IMR-90 (cell line): ENCODE measurements at places on chromosomes 1 and 21.
A peak's percentile ranks its signal among the peaks of the same experiment; 100 is the strongest.

DNA sequence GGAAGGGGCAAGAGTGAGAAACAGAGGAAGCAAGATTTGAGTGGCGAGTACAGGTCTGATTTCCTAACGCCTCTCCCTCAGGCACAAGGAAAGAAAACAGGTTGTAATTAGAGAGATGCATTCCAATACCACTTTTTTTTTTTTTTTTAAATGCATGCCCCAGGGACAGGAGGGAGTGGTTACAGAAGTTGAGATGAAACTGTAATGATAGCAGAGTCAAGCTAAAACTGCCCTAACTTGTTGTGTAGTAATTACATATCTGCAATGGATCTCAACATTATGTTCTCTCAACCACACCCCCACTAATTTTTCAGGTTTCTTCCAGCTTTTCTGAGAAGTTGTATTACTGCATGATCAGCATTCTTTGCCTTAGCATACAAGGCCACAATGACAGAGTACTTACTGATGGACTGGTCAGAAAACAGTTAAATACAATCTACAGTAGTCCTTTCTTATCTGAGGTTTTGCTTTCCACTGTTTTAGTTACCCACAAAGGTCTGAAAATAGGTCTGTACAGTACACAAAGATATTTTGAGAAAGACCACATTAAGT lies 5.5 kb downstream of the ETV3 start:
- no peak for DNase-seq

GRCh38 chr1:215458562-215458961 lies 108.5 kb upstream of the KCTD3 start:
- peak; percentile 8 for DNase-seq

DNA sequence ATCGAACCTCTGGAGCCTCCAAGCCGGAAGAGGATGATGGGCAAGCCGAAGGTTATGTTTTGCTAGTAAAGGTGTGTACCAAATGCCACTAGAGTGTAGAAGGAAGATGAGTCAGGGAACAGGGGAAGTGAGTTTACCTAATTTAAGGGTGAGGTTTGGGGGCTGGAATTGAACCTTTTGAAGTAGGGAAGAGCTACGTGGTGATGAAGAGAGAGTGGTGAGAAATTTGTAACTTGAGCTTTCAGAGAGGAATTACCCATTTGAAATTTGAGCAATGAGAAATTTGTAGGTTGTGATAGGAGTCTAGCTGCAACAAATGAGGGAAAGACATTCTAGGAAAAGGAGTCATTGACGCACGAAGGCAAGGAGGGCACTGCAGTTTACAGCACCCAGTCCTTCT lies 70.0 kb upstream of the TENT5C start:
- no peak for DNase-seq

- no peak for DNase-seq
These were observed 5.6 kb upstream of the POFUT2 start for GRCh38 chr21:45293220-45293725.

GRCh38 chr1:8858888-8859706 lies 19.4 kb downstream of the ENO1 start:
- peak; percentile 67 for DNase-seq

DNA sequence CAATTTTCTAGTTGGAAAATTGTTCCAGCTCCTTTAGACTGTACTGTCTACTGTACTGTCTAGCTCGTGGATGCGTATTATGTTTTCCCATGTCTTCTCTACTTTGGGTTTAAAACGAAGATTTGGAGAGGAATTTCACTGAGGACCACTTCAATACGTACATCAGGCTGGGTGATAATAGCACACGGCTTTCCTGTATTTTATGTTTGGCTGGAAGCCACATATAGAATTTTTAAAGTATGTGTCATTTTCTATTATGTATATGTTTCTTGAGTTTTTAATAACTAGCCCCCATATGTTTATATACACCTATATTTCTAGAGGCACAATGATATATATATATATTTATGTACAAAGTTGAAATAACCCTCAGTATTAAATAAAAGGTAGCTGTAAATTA lies 226.4 kb downstream of the GREM2 start:
- no peak for DNase-seq

- no peak for DNase-seq
These were observed 29.0 kb downstream of the GRHL3 start for GRCh38 chr1:24348196-24348595.

- DNase-seq = no peak
These were observed 7.2 kb downstream of the VANGL1 start for GRCh38 chr1:115648717-115649691.

DNA sequence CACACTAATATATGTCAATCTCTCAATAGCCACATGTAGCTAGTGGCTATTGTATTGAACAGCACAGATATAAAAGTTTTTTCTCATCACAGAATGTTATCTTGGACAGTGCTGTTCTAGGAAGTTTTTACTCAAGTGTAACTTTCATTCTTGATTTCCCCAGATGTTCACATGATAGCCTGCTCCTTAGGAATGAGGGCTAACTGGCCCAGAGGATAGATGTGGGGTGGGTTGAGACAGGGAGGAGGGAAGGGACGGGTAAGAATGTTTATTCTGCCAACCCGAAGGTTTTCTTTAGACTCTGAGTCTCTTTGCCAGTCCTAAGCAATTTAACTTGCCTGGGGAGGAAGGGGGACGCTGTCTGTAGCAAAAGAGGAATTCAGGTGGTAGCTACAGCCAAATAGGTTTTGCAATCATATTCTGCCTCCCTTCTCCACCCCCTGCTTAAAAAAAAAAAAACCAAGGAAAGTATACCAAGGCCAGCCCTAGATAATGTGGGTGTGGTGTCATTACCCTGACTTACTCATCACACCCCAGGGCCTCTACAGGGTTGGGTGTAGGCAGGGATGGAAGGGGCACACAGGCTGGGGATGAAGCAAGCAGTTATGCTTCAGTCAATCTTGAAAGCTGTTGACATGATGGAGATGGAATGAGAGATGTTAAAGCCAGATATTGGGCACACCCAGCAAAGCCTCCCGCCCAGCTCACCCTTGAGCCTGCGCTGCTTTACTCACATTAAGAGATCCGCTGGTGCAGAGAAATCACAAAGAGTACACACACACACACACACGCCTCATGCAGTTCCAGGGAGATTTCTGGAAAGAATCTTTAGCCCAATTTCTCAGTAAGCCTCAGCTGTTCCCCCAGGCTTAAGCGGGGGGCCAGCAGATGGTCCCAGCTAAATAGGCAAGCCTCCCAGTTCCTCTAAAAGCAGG lies 59.9 kb downstream of the PLXNA2 start:
- DNase-seq = peak; percentile 40

GRCh38 chr1:92210701-92211100 lies 7.0 kb upstream of the C1orf146 start:
- DNase-seq = peak; percentile 64

GRCh38 chr1:192668409-192668983 lies 32.5 kb downstream of the RGS13 start:
- no peak for DNase-seq

DNA sequence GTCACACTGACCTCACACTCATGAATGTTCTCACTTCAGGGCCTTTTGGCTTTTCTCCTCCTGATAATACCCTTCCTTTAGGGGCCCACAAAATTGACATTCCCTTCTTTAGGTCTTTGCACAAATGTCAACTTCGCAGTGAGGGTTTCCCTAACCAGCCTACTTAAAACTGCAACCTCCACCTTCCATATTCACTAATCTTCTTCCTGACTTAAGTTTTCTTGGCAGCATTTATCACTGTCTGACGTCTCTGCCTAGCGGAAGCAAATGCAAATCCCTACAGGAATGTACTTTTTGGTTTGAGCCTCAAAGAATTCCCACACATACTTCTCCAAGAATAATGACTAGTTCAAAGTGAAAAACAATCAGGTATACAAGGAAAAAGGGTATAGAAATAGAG lies 32.8 kb downstream of the INTS7 start:
- DNase-seq = no peak

DNA sequence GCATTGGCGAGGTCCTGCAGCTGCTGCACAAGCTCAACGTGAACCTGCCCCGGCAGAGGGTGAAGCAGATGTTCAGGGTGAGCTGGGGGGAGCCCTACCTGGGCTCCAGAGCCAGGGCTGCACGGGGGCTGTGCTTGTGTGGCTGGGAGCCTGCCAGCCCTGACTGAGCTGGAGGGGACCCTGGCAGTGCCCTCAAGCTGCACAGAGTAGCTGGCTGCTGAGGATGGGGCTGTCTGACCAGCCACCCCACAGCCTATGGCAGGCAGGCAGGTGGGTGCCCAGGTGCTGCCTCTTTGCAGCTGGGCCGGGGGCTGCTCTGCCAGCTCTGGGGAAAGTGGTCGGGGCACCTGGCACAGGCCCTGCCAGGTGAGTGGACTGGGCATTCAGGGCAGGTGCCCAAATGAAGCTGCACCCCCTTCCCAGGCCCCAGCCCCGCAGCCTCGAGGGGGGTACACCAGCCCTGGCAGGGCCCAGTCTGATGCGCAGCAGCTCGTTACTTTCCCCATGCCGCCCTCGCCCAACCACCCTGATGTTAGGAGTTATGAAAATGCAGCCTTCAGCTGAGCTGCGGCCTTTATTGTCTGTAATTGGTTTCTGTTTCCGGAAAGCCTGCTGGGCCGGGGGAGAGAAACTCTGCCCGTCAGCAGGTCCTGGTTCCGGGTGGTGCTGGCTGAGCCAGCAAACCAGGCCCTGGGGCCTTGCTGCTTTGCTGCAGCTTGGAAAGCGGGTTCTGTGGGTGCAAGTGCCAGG lies 4.3 kb downstream of the PLCH2 start:
- no peak for DNase-seq

DNA sequence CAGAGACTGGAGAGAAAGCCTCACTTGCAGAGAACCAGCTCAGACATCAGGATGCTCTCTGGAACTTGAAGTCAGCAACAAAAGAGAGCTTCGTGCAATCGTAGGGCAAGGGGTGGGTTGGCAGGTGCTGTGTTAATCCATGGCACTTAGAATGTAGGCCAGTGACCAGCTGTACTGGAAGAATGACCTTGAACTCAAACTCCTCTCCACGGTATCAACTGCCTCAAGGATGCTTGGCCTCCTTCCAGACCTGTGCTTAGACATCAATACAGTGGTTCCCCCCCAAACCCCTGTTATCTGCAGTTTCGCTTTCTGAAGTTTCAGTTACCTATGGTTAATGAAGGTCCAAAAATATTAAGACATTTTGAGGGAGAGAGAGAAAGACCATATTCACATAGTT lies 6.5 kb downstream of the KANK4 start:
- no peak for DNase-seq

DNA sequence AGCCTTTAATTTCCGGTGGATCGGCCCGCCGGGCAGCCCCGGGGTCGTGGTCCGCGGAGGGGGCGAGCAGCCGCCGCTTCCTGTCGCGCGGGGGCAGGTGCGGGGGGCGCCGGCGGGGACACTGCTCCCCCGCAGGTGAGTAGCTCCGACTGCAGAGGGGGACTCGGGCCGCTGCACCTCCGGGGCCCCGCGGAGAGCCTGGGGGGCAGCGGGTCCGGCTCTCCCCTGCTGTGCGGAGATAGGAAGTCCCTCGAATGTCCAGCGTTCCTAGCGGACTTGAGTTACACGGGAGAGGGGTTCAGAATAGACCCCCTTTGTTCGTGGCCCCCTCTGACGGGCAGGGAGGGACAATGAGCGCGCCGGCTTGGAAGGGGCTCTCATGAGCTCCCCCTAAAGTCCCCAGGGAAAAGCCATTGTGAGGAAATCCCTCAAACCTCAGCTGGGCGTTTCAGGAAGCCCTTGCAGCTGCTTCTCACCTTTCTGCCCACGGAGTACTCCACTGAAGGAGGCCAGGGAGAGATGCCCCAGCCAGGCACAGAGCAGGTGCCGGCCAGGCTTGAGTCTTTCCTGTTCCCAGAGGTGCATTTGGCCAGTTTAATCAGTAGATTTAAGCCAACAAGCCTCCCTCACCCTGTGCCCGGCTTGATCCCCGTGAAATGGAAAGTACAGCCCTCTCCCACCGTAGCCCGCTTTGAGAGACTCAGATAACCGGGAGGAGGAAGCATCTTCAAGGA lies 925 bp downstream of the PDE9A start:
- DNase-seq = no peak

DNA sequence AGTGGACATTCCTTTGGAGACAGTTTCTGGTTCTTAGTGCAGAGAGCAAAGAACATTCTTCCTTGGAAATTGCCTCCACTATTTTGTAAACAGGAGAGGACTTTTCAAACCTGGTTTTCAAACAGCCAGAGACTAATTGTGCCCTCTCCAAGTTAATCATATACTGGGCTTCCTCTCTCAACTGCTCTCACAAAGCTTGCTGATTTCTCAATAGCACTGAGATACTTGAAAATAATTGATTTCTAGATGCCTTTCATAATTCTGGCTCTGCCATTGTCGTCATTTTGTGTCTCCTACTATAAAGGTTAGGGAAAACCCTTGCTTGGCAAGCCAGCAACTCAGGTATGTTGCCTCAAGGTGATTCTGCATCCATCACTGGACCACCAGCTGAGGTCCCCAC lies 56.0 kb downstream of the KCNJ15 start:
- DNase-seq = no peak

DNA sequence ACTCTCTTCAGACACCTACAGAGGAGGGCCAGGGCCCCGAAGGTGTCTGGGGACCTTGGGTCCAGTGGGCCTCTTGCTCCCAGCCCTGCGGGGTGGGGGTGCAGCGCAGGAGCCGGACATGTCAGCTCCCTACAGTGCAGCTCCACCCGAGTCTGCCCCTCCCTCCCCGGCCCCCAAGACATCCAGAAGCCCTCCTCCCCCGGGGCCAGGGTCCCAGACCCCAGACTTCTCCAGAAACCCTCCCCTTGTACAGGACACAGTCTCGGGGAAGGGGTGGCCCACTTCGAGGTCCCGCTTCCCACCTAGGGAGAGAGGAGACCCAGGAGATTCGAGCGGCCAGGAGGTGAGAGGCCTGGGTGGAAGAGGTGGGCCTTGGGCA lies 3.7 kb downstream of the ADAMTSL4 start:
- DNase-seq = no peak

DNA sequence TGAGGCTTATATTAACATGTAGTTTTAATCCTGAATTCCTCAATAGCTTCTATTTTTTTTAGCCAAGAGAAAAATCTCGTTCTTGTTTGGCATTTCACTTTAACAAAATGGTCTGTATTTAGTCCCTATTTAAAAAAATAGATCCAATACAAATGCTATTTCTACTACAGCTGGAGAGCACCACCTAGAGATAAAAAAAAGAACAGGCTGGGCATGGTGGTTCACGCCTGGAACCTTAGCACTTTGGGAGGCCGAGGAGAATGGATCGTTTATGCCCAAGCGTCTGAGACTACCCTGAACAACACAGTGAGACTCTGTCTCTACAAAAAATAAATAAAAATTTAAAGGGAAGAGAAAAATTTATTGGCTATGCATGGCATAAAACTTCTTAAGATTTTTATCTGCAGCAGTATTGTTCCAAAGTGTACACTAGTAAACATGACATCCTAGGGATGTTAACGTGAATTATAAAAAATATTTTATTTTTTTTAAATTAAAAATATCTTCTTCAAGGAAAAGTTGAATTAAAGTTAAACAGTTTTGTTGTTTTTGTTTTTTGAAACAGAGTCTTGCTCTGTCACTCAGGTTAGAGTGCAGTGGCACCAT lies 4.4 kb downstream of the ST7L start:
- peak; percentile 64 for DNase-seq

GRCh38 chr21:29082046-29082815 lies 8.8 kb upstream of the CCT8 start:
- DNase-seq = no peak

GRCh38 chr1:209516771-209517680 lies 66.5 kb upstream of the CAMK1G start:
- DNase-seq = no peak

GRCh38 chr1:216462066-216462775 lies 39.0 kb upstream of the USH2A start:
- DNase-seq = peak; percentile 89

- peak; percentile 39 for DNase-seq
These were observed 839.9 kb downstream of the USP25 start for GRCh38 chr21:16569679-16570078.
